Dermis blood vessel endothelial cell (primary cell): ENCODE measurements at places on chromosomes 1 and 21. TPM values are rescaled to one million over a fixed set of nuclear protein-coding genes. Genes with fewer than 3 reads are reported as not detected.

DNA sequence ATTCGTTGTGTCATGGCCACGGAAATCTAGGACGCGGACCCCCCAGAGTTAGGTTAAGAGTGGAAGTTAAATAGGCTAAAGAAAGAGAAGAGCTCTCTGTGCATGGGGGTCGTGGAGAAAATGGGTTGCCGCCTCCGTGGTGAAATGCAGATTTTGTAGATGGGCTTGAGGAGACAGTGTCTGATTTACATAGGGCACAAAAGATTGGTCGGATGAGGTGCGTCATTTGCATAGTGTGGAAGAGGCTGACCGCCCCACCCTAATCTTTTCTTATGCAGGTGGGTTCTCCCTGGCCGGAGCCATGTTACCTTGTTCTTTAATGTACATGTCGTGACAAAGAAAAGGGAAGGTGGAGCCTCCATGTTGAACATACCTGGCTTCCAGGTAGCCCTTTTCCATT, 14.3 kb upstream of the SLC5A9 start:
- DNase-seq = no peak

DNA sequence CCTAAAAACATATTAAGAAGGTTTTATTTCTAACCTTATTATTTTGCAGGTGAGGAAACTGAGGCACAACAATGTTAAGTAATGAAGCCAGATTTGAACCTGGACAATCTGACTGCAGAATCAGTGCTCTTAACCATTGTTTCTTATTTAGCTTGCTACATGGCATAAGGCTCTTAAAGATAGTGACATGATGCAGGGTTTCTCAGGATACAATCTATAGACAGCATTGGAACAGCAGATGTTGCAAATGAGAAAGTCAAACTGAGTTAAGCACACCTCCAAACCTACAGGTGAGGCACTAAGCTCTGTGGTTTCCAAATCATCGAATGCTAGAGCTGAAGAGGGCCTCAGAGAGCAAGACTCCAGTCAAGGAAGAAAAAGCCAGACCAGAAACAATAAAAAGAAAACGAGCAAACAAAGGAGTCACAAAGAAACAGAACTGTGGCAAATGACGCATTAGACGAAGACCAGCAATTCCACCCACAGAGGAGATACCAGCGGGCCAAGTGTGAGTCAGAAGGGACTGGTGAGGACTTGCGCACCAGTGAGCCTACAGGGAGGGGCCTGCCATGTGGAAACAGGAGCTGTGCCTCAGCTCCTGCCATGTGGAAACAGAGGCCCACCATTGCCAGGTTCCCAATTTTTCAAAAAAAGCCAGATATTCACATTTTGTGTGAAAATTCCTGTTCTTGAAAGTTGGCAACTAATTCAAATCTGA, 14.4 kb downstream of the CD58 start:
- peak; percentile 43 for DNase-seq

- no peak for DNase-seq
Observed at GRCh38 chr21:26227130-26227529, 56.6 kb upstream of the APP start.

SMCP gene
- not detected in 2 replicates for total RNA-seq

RCSD1 gene
- 49.2 and 55.7 TPM in 2 replicates for total RNA-seq

DNA sequence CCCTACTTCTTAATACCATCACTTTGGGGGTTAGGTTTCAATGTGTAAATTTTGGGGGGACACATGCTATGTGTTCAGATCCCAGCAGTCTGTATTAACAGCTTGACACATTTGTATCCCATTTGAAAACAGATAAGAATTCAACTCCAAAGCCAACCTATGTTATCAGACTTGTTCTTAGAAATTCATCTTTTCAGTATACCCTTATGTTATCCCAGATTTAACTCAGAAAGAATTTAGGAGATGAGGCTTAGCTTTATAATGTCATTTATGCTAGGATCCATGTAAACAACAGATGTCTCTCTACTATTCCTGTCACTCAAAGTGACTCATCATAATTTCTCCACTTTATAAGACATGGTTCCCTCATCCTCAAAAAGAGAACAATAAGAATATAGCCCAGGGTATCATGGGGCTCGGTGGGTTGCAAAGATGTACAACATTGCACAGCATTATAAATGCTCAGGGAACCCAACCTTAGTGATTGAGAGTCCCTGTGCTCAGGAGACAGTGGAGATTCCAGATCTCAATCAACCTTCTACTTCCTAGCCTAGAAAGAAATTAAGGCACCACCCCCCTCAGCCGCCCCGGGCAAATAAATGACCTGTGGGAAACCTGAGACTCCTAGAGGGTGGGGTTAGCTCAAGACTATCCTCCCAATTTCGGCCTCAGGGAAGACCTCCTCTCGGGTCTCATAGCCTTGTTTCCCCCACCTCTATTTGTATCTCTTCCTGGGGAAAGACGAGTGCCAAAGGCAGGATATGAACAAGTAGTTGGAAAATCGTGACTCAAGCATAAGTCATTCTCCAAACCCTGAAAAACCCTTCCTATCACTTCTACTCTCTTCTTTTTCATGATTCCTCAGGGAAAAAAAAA, 265.1 kb upstream of the CAMK1G start:
- DNase-seq = no peak
